ENCODE measurements at places on chromosomes 11 and 22. TPM values are rescaled to one million over a fixed set of nuclear protein-coding genes. Genes with fewer than 3 reads are reported as not detected.

- DNase-seq = no peak
Observed at GRCh38 chr11:114395736-114396135, 4.6 kb downstream of the C11orf71 start.

DNA sequence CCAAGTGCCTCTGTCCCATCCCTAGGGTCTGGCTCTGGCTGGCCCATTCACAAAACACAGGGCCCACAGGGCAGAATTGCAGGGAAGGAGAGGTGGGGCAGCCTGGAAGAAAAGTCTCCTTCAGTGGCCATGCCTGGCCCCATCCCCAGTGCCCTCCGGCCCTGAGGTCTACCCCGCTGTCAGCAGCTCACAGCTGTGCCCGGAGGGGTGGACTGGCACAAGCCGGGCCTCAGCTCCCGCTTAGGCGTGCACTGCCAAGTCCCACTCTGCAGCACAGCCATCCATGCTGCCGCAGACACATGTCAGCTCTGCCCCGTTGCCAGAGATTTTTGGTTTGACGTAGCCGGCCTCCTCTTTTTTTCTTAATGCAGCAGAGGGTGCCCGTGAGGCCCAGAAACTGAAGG is 3.9 kb upstream of the SCN2B start:
- DNase-seq = peak; percentile 50

GRCh38 chr11:45100339-45100738 is 46.1 kb upstream of the PRDM11 start:
- DNase-seq = no peak

GRCh38 chr11:9943386-9944110 is 279.7 kb downstream of the SWAP70 start:
- DNase-seq = no peak

PKP3 gene
- 11.0 TPM for polyA plus RNA-seq
